Epithelial cell of alveolus of lung (primary cell): ENCODE measurements at places on chromosomes 1 and 21. TPM values are rescaled to one million over a fixed set of nuclear protein-coding genes. Genes with fewer than 3 reads are reported as not detected.

ARMH1 gene
- 1.2 TPM in 1 of 2 replicates, not detected in the other for total RNA-seq

NCAM2 gene
- 1.9 and 8.1 TPM in 2 replicates for total RNA-seq

TAS1R2 gene
- total RNA-seq, result not detected in 2 replicates

DIO1 gene
- not detected in 2 replicates for total RNA-seq

NR0B2 gene
- total RNA-seq, result not detected in 2 replicates

CSDE1 gene
- total RNA-seq, result 298 and 917 TPM in 2 replicates
